Activated CD4-positive, alpha-beta T cell treated with anti-CD3 and anti-CD28 coated beads, Interleukin-2, amount 10 ng/mL, durations not matched to agents 24 days and 14 days (primary cell): ENCODE measurements at places on chromosomes 16 and 17.

GRCh38 chr17:4849011-4849536 is 15.9 kb downstream of the MINK1 start:
- DNase-seq = no peak

GRCh38 chr16:23699100-23699499 is 13.9 kb downstream of the ERN2 start:
- DNase-seq = no peak

DNA sequence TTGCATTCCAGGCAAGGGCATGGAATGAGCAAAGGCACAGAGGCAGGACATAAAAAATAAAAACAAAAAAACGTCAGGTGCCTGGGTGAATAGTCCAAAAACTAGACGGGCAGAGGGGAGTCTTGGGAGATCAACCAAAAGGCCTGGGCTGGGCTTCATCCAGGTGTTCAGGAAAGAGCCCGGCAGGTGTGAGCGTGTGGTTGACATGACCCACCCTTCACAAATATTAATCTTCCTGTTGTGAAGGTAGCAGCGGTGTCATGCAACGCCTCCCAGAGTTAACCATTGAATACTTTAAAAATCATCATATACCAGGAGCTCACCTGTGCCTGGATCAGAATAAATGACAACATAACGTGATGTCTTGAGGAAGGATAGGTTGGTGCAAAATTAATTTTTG is 90.6 kb downstream of the USP22 start:
- no peak for DNase-seq

DNA sequence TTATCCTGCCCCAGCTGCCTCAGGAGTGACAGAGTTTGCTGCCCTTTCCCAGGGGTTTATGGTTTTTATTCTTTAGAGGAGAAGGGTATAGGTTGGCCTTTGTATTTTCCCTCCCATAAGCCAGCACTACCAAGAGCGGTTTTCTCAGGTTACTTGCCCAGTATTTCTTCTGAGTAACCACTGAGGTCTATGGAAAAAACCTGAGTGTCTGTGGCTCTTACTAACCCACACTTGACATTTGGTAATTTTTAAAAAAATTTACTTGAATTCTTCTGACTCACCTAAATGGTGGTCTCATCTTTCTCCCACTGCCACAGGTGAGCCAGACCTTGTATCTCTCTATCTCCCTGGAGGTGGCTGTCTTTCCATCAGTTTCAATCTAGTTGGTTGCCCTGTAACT is 6.0 kb downstream of the SLC7A6 start:
- DNase-seq = no peak

- DNase-seq = no peak
Measured at GRCh38 chr17:72587156-72587555, 466.3 kb downstream of the SOX9 start.

DNA sequence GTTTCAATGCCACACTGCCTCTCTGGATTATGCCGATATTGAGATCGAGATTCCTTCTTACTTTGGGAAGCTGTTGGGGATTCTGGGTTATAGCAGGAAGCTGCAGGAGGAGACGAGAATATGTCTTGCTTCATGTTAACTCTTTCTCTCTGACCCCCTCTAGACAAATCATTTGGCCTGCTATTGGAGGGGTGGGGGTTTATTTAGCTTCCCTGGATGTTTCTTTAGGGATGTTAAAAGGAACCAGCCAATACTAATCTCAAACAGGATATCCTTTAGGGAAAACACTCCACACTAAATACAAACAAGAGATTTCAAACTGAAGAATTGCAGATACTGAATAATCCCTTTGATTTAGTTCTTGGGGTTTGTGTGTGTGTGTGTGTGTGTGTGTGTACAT is 102.6 kb downstream of the TMEM100 start:
- no peak for DNase-seq

GRCh38 chr17:67931227-67931626 is 65.0 kb downstream of the C17orf58 start:
- DNase-seq = no peak

DNA sequence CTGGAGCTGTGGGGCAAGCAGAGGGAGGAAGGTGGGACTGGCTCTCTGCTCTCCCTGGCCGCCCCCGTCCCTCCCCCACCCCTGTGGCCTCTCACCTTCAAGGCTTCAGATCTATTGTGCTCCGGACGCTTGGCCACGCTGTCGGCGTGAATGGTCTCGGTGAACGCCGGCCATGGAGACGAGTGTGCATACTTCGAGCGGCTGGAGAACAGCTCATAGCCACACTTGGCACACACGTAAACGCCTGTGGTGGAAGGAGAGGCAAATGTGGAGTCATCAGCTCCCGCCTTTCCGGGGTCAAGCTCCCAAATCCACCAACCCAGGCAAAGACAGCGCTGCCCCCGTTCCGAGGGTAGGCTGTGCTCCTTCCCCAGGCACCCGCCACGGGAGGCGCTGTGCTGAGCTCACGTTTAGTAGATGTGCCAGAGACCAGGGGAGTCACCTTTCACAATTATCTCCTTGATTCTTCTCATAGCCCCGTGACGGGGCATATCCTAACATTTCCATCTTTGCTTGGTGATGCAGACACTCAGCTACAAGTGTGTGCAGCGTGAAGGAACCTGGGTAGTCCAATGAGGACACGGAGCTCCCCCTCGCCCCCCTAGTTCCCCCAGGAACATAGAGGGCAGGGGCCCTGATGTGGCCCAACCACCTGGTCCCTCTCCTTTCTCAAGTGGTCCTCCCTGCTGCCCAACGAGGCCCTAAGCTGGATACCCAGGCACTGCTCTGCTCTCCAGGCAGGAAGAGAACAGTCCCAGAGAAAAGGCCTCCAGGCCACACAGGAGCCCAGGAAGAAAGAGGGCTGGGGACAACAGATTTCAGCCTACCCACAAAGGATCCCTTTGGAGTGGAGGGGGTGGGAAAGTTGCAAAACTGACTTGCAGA is 1.6 kb downstream of the MSRB1 start:
- DNase-seq = no peak

- no peak for DNase-seq
Measured at GRCh38 chr16:27628241-27628942, 78.4 kb downstream of the KATNIP start.

DNA sequence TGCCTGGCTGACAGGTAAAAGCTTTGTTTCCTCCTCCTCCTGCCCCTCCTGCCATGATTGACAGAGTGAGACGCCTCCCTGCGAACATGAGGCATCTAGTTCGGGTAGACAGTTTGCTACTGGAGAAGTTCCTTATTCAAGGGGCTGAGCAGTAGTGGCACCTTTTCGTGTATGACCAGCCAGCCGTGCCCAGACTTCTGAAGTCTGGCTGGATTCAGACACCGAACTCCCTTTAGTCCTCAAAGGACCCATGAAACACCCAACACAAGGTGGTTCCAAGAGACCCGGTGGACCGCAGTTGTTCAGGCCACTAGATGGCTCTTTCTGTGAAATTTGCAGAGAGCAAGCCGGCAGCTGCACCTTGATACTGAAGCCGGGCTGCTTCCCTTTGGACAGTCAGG is 192.8 kb downstream of the XYLT1 start:
- peak; percentile 59 for DNase-seq

DNA sequence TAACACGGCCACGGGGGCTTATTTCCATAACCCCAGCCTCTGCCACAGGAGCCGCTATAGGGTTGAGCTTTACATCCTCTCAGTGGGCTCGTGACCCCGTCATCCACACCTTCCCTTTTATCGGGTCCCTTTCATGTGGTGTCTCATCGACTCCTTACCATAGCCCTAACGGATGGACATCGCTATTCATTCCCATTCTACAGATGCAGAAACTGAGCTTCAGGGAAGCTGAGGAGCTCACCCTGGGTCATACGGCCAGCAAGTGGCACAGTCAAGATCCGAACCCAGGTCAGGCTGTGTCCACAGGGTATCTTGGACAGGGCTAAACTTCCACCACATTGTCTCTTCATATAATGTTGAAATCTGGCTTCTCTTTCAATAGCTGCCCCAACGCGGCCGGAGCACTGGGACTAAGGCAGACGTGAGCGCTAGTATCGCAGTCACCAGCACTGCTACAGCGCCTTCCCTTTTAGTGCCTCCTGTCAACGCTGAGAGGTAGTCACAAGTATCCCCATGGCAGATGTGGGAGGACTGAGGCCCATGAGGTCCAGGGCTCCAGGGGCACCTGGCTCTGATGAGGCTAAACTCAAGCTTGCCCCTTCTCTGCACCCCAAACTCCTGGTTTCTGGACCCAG is 50.8 kb downstream of the SOCS1 start:
- no peak for DNase-seq

GRCh38 chr16:12584488-12585233 is 219.0 kb downstream of the CPPED1 start:
- no peak for DNase-seq

DNA sequence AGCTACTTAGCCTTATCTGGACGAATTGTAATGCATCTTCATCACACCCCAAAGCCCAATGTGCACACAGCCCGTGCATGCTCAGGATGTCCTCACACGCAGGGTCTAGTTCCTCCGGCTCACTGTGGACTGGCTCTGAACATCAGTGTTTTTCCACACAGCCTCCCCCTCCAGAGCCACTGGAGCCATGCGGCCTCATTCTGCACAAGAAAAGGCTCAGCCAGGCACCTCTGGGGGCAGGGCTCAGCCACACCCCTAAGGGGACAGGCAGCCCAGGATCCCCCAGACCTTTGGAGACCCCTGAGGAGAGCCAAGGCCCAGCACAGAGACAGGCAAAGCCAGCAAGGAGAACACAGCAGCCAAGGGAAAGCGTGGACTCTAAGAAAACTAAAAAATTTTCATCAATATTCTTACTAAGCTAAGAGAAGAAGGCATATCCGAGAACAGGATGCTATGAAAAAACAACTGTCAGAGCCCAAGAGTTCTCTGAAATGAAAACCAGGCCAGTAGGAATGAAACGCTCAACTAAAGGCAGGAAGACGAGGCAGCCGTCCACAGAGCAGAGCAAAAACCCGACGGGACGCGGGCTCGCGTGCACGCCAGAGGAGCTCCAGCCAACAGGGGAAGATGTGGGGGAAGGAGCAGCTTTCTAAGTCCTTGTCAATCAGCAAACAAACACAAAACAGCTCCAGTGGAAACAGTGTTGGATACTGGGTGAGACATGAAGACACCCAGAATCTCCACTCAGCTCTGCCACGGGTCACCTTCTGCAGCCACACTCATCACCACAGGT is 34.5 kb downstream of the MAP1LC3B start:
- no peak for DNase-seq

GRCh38 chr16:16036359-16036792 is 87.0 kb downstream of the ABCC1 start:
- no peak for DNase-seq

DNA sequence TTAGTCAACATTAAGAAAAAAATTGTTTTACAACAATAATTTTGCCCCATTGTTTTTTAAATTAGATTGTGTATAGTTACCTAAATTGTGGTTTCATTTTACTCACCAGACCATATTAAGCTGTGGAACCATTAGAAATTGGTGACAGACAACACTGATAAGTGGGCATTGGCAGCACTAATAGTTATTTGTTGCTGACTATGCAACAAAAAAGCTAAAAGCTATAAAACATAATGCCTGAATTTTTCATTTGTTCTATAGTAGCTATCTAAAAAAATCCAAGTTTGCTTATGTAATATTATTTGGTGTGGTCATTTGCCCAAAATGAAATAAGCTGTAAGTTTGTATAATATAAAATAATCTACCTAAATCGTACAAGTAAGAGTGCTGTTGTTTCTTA is 13.7 kb upstream of the VWA3A start:
- DNase-seq = no peak

DNA sequence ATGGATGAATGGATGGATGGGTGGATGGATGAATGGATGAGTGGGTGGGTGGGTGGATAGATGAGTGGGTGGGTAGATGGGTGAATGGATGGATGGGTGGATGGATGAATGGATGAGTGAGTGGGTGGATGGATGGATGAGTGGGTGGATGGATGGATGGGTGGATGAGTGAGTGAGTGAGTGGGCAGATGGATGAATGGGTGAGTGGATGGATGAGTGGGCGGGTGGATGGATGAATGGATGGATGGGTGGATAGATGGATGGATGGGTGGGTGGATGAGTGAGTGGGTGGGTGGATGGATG is 6.4 kb upstream of the KATNB1 start:
- no peak for DNase-seq

GRCh38 chr17:41664587-41665565 is 23.8 kb upstream of the EIF1 start:
- DNase-seq = peak; percentile 58

GRCh38 chr16:85445779-85446222 is 167.3 kb upstream of the GSE1 start:
- DNase-seq = no peak

GRCh38 chr16:67719778-67720144 is 645 bp upstream of the GFOD2 start:
- peak; percentile 77 for DNase-seq

- no peak for DNase-seq
Measured at GRCh38 chr17:27577884-27578717, 52.9 kb upstream of the LGALS9 start.

- DNase-seq = no peak
Measured at GRCh38 chr16:23502466-23502865, 7.8 kb downstream of the GGA2 start.

GRCh38 chr17:9208381-9209105 is 187.2 kb downstream of the NTN1 start:
- DNase-seq = no peak

DNA sequence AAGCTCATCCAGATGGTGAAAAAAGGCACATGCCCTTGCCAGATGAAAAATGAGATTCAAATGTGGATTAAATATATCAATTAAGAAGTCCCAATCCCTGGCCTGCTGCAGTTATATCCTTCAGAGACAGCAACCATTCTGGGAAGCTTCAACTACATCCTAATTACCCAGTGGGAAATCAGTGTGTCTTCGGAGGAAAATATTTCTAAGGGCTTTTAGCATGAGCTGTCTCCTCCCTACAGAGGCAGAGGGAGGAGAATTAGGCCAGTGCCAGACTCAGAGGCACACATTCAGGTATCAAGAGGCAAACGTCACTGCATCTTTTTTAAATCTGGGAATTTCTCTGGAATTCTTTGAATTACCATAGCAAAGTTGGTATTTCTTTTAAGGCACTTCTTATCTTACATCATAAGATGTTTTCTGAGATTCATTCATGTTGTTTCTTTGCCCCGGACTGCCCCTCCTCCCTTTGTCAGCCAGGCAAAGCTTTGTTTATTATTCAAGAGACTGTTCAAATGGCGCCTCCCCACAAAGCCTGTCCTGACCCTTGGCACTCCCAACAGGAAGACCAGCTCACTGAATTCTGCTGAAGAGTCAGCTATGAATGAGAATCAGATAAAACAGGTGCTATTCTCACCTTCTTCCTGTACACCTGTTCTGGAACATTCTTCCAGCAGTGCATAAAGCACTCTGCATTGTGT is 38.3 kb upstream of the SMPD3 start:
- DNase-seq = no peak

DNA sequence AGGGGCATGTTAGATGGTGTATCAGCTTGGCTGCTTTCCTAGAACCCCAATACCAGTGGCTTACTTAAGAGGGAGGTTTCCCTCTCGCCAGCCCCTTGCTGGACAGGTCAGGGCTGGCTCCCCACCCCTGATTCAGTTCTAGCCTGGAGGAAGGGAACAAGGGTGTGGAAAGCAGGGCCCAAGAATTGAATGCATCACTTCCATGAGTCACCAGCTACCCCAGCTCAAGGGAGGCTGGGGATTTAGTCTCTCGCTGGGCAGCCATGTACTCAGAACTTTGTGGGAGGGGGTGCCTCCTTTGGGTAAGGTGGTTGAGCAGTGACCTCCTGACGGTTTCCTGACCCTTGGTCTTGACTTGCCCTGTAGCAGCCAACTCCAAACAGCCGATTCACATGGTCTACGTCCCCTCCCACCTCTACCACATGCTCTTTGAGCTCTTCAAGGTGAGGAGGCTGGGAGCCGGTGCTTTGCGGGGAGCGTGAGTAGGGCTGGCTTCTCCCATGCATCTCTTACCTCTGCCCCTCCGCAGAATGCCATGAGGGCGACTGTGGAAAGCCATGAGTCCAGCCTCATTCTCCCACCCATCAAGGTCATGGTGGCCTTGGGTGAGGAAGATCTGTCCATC is 12.8 kb downstream of the PDK2 start:
- DNase-seq = no peak
